Renal pelvis (tissue), 12 donors: ENCODE measurements at places on chromosomes 3 and 15. TPM values are rescaled to one million over a fixed set of nuclear protein-coding genes. Genes with fewer than 3 reads are reported as not detected.
A peak's percentile ranks its signal among the peaks of the same experiment; 100 is the strongest.

DNA sequence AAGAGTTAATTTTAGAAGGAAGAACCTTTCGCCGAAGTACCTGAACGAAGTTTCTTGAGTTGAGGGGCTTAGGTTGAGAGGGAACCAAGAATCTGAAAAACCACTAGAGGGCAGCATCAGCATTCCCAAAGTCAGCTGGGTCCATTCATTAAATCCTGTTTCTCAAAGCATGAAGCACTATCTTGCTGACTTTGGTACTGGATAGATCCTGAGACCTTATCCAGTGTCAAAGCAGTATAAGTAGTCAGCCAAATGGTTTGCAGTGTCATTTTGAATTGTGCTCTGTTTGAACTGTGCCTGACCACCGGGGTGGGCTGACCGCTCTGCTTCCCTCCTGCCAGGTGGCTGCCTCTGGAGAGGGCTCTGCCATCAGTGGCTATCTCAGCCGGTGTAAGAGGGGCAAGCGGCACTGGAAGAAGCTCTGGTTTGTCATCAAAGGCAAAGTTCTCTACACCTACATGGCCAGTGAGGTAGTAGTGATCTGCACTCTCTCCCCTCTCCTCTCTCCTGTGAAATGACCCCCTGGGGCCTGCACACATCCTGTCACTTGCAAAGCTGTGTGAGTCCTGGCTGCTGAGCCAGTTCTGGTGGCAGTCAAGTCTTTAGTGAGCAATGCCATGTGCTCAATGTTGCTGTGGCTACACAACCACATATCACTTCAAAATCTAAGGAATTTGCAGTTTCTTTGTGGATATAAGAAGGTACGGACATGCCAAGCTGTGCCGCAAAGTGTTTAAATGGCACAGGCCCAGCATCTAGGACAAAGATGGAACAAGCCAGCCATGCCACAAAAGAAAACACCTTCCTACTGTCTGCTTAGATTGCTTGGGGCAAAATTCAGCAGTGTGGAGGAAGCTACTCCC lies 21.4 kb upstream of the NR2C2 start:
- peak; percentile 82 for DNase-seq

GRCh38 chr3:98812851-98813374 lies 49.8 kb downstream of the ST3GAL6 start:
- peak; percentile 15 for DNase-seq

GOLGA6B gene
- polyA plus RNA-seq, result not detected

DNA sequence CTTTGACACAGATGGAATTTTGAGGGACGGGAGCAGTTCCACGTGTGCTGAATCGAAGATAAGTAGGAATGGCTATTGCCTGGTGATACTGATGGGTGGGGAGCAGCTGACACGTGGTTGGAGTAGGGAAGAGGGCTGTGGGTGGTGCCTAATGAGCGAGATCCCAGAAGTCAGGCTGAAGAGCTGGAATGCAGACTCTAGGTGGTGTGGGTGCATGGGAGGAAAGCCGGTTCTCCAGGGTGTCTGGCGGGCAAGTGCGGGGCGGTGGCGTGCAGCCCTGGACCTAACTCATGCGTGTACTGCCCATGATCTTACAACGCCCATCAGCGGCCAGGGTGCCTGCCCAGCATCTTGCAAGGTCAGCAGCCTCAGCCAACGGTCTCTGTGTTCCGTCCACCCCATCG lies 63.1 kb downstream of the ARNT2 start:
- DNase-seq, result no peak

DNA sequence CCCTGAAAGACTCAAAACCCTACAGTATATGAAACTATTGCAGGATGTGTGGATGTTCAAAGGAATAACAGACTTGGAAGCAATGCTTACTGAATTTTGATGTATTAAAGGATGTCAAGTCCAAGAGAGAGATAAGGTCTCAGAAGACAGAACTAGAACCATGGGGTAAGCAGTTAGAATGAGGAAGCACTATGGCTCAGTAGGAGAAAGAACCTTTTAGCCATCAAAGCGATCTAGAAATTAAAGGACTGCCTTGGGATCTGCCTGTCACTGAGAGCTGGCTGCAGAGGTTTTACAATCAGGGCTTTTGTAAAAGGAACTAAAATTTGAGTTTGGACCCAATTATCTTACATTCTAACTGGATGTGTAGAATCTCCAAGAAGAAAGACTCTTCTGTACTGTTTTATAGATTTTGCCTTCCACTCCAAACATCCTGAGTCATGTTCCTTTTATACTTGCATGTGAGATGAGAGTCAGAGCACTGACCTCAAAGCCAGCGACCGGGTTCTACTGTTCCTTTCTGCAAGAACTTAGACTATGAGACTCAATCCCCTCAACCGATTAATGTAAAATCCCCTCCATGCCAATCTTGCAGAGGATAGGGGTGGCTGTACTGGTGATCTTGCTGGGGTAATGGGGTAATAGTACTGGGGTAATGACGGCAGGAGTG lies 412.3 kb upstream of the TPRG1 start:
- no peak for DNase-seq

- DNase-seq, result no peak
These were observed 32.2 kb upstream of the KLHL25 start for GRCh38 chr15:85826756-85827515.

- DNase-seq, result no peak
These were observed 94.7 kb upstream of the TGFBR2 start for GRCh38 chr3:30511524-30512251.

DNA sequence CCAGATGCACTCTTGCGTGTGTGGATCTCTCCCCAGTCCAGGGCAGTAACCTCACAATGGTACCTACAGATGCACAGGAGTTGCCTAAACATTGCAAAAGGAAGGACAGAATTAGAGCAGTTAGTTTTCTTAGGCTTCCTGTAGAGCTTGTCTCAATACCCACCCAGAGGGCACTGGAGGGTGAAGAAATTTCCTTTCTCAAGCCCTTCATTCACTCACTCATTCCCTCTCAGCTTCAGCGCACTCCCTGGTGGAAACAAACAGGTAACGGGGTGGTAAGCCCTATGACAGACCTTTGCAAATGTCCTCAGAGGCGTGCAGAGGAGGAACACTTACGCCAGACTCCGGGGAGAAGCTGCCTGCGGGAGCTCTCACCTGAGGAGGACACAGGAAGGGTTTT lies 267.4 kb upstream of the HES1 start:
- no peak for DNase-seq

- no peak for DNase-seq
These were observed 927.8 kb upstream of the EPHA6 start for GRCh38 chr3:95886616-95887015.

DNA sequence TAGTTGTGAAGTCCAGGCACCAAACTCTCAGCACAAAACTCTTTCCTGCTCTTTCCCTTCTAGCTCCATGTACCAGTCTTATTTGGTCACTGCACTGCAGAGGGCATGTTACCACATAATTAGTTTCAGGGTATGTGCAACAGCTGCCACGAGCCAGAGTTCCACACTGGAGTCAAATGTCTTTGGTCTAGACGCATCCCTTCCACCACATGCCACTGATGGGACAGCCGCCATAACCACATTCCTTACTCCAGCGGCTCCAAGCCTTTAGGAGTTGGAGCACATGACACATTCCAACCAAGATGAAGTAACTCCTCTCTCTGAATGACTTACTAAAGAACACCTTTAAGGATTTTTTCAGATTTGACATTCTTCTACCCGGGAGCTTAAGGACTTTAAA lies 153.4 kb downstream of the ERC2 start:
- no peak for DNase-seq

HTR3E gene
- not detected for polyA plus RNA-seq

LEKR1 gene
- polyA plus RNA-seq, result 1.3 TPM

DNA sequence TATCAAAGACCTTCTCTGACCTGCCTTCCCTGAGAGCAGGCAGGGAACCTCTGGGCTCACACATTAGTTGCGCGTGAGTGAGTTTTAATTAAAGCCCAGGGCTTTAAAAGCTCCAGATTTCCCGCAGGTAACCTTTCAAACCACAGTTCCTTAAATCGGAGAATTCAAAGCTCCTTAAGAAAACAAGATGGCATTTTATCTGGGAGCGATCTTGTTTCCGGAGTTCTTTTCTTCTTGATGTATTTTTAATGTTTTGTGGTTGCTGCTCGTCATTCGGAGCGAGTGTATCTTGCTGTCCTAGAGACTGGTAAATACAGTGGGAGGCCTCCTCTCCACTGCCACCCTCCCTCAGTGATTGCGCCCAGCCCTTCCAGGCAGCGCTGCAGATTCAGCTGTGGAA lies 284.3 kb downstream of the CLSTN2 start:
- DNase-seq, result peak; percentile 41

- DNase-seq, result no peak
These were observed 36.6 kb downstream of the PSTPIP1 start for GRCh38 chr15:77031376-77032050.

DNA sequence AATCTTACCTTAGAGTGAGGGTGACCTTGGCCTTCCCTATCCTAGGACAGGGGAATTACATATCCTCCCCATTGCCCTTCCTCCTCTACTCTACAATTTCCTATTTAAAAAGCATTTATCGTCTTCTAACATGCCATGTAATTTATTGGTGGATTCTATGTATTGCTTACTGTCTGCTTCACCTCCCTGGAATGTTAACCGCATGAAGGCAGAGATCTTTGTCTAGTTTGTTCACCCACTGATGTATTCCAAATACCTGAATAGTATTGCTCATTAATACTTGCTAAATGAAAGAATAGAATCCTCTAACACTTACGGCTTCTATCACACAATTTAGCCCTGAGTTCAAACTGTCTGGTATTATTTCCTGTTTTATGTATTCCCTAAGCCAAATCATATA lies 68.6 kb downstream of the PPARG start:
- DNase-seq, result no peak

- no peak for DNase-seq
These were observed 202.1 kb downstream of the NLGN1 start for GRCh38 chr3:173599673-173600072.
